ENCODE measurements at places on chromosomes 2 and 18.

DNA sequence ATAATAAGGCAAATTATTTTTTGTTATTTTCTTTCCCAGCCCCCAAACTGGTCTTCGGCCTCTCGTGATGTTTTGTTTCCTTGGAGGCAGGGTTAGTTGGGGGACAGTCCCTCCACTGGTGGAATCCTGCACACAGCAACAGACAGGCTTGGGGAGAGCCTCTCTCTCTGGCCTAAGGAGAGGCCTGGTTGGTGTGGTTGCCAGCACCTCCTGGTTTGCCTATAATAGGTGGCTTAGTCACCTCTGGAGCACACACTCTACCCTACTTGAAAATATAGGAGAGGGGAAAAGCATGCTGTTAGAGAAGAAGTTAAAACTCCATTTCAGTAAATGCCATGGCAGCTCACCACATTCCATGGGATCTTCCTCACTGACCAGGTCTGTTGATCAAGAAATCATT is 417.2 kb upstream of the MEIS1 start:
- DNase-seq = no peak

DNA sequence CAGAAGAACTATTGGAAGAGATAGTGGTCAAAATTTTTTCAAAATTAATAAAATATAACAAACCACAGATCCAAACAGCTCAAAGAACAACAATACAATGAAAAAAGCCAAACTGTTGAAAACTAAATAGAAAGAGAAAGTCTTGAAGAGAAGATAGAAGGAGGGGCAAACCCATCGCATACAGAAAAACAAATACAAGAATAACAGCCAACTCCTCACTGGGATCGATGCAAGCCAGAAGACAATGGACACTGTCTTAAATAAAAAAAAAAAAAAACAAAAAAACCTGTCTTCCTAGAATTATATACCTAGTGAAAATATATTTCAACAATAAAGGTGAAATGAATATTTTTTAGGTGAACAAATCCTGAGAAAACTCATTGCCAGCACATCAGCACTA is 34.1 kb upstream of the ARHGAP25 start:
- no peak for DNase-seq

- DNase-seq = no peak
Measured at GRCh38 chr2:85057226-85057962, 75.8 kb upstream of the TCF7L1 start.

- no peak for DNase-seq
Measured at GRCh38 chr2:154681741-154682140, 16.8 kb upstream of the KCNJ3 start.

- no peak for DNase-seq
Measured at GRCh38 chr2:32652555-32653209, 24.8 kb downstream of the TTC27 start.

GRCh38 chr2:55408098-55408882 is 11.4 kb downstream of the CCDC88A start:
- DNase-seq = no peak

DNA sequence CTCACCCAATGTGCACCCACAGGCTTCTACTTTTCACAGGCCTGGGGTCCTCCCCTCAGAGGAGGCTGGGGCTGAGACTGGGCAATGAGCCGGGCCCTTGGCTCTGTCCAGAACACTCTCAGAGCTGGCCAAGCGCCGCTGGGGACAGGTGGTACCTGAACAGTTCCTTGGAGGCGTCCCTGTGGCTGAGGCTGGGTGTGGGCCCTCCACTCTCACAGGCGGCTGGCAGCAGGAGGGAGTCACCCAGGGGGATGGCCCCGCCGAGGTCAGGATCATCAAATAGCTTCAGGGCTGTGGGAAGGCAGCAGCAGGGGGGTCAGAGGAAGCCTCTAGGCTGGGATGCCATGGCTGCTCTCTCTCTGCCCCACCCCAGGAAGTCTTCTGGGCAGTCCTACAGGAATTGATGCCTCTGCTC is 27.1 kb downstream of the HS1BP3 start:
- DNase-seq = no peak

DNA sequence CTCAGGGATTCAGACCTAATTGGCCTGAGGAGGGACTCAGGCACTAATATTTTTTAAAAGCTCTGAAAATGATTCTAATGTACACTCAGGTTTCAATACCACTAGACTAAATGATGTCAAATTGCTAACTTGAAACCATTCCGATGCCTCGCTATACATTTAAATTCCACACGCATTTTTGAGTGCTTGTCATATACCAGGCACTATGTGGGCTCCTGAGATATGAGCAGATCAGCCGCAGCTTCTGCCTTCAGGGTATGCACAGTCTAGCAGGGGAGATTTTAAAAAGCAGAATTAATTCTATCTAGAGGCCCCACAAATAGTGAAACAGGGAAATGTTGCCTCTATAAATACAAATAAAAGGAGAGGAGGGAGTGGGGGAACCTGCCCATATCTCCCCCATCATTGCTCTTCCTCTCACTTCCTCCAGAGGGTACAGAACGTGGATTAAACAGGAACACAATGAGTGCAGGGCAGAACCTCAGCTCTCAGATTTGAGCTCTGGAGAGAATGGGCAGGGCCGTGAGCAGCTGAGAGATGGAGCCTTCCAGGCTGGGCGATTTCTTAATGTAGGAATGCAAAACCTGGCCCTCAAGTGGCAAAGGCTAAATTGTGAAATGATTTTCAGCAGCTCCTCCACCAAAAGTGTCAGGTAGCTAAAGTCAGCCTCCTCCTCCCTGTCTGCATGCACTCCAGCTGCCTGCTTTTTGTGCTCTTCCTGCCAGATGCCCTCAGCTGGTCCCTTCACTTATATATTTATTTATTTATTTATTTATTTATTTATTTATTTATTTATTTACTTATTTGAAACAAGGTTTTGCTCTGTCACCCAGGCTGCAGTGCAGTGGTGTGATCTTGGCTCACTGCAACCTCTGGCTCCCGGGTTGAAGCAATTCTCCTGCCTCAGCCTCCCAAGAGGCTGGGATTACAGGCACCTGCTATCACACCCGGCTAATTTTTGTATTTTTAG is 24.6 kb upstream of the LBH start:
- DNase-seq = no peak

DNA sequence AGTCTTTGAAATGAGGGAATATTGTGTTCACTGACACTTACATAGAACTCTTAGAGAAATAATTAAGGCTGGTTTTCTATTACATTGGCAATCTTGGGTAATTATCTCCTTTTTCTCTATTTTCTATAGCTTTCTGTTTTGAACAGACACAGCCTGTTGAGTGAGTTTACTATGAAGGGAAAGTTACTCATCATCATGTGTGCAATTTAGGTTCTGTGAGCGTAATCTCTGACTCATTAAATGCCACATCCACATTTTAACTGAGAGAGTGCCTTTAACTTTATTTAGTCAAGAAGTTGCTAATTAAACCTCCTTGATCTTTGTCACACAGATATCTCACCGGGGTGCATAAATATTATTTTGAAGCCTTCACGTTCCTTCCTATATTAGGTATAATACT is 174.0 kb upstream of the SLC8A1 start:
- DNase-seq = no peak

- no peak for DNase-seq
Measured at GRCh38 chr2:3199627-3200345, 177.8 kb downstream of the EIPR1 start.

DNA sequence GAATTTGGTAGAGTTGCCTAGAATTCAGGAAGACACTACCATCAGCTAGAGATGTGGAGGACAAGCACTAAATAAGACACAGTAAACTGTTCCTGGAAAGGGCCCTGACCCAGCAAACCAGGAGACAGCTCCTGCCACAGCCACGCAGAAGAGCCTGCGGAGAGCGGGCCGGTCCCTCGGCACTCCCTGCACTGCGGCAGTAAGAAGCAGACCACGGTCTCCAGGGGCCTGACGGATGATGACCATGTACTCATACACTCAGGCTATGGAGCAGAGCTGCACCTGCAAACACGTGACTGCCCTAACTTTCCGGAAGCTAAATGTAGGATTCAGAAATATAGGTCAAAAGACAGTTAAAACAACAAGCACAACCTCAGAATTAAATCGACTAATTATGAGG is 72.9 kb downstream of the ZNF516 start:
- no peak for DNase-seq

DNA sequence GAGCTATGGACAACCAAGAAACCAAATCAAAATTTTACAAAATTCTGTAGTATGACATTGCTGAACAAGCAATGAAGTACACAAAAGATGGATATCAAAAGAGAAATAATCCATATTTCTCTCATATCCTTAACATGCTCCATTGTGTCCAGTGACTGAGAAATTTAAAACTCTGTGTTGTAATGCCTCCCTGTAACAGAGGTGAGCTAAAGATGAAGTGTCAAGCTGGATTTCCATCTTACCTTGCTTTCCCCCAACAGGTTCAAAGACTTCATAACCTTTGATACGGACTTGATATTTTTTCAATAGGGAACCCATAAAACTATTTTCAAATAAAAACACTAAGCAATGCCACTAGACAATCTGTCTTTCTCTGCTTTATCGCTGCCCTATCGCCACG is 95.7 kb upstream of the SERTAD2 start:
- no peak for DNase-seq

DNA sequence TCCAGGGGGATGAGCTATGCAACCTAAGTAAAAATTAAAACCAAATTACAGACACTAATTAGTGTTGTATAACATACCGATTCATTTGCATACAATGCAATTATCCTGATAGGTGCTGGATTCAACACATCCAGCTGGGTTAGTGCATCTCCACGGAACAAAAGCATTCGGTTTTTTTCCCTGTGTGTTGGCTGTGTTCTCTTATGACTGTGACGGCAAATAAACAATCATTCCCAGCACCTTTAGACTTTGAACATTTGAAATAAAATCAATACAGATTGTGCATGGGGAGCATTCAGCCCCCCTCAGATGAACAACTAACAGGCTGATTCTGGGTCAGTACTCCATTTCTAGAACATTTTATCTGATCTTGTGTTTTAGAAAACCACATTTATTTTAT is 22.7 kb downstream of the FAM124B start:
- no peak for DNase-seq

DNA sequence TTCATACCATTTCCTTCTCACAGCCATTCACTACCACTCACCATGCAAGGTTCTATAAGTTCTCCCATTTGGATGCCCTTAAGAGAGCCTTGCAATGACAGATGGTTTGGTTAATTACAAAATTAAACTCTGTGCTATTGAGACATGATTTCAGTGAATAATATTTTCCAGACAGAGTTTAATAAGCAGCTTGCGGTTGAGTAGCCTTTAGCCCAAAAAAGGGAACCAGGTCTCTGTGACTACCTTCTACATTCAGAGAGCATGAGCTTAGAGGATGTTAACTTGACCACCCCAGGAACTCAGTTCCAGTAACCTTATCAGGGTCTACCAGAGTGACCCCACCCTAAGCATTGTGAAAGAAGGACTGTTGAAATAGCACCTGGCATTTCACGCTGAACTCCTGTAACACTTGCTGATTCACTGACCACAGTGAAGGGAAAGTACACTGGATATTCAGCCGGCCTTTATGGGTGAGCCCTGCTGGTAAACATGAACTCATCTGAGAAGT is 1173.1 kb upstream of the ZEB2 start:
- DNase-seq = no peak

GRCh38 chr2:49770919-49771318 is 616.6 kb upstream of the FSHR start:
- no peak for DNase-seq

GRCh38 chr2:151024696-151025251 is 236.9 kb downstream of the RBM43 start:
- DNase-seq = no peak

DNA sequence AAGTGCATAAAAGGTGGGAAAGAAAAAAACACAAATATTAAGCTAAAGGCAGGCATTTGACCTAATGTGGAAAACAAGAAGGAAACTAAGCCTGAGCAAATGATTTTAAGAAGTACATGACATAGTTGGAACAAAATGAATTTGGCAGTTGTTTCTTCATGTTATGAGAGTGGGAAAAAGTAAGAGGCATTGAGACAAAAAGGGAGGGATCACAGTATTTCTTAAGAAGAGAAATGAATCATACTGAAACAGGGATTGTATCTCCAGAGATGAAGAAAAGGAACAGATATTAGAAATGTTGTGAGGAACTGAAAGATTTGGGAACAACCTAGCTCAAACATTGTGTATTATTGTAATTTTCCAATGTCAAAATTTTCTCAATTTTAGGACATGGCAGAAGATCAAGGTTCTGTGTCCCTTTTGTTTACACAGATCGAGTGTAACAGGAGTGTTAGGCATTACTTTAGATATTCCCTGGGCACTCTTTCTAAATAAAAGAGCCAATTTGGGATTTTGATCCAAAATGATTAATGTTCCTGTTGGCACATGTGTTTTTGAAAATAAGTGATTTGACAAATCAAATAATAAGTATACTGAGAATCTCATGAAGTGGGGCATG is 98.6 kb downstream of the CALCRL start:
- DNase-seq = no peak

DNA sequence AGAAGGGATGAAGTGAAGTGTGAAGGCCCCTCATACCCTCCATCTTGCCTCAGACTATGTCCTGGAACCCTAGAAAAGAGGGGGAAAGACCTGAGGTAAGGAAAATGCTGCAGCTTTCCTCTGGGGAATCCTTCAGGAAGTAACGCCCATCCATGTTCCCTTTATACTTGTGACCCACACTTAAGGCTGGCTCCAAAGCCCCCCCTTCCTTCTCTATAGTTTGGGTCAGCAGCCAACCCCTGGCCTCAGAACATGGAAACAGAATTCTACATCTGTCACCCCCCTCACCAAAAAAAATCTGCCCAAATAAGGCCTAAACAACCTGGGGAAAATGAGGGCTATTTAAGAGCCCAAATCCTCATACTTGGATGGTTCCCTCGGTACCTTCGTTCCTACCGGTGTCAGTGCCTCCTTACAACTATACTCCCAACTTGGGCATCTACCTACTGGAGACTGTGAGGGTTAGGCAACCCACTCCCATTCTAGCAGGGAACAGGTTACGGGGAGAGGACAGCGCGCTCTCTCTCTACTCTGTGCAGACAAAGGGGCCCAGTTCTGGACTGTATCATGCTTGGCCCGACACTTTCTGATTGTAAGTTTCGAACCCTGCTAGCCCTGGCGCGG is 689 bp downstream of the OST4 start:
- no peak for DNase-seq

DNA sequence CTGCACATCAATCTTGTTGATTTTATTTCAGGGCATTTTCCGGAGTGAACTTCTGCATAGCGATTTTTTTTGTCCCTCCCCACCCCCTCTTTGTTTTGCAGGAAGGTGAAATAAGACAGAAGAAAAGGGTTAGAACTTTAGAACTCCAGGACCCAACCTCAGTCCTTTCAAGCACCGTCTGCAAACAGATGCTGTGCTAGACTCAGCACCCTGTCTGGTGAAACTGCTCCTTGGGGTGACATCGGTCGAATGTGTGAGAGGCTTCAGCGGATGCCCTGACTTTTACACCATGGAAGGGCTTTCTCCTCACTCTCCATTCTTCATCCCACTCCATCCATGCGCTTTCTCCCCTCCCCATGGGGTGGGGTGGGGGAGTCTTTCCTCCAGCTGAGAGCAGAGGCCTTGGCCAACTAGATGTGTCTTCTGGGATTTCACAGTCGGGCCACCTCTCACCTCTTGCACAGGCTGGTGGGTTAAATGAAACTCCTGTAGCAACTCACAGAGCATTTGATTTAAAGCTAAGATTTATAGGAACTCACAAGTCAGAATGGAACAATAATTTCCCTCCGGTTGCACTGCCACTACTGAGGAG is 43.3 kb upstream of the EDAR start:
- DNase-seq = no peak

- DNase-seq = no peak
Measured at GRCh38 chr2:189057316-189057715, 83.1 kb downstream of the COL3A1 start.
